ENCODE measurements at places on chromosomes 13 and 19. TPM values are rescaled to one million over a fixed set of nuclear protein-coding genes. Genes with fewer than 3 reads are reported as not detected.

The ATXN8OS gene
- not detected for total RNA-seq

The ZNF610 gene
- total RNA-seq = 2.2 TPM

- H3K36me3 ChIP-seq = no peaks in the 10 kb centered on the region
- no peak overlapping the region for H3K27ac ChIP-seq
- DNase-seq = no peak
- H3K4me1 ChIP-seq = no peaks in the 10 kb centered on the region
- no peak overlapping the region for H3K4me3 ChIP-seq
These were observed 11.1 kb upstream of the ATP12A start for GRCh38 chr13:24668955-24669582.

- H3K4me3 ChIP-seq = no peak overlapping the region
- H3K27ac ChIP-seq = no peak overlapping the region
- no peaks in the 10 kb centered on the region for H3K36me3 ChIP-seq
These were observed 194.4 kb upstream of the GPR12 start for GRCh38 chr13:26954976-26955375.

GRCh38 chr13:26022538-26023292, 29.1 kb downstream of the SHISA2 start:
- no peaks in the 10 kb centered on the region for H3K27me3 ChIP-seq
- H3K27ac ChIP-seq = no peak overlapping the region
- no peak overlapping the region for H3K4me3 ChIP-seq
- peak; percentile 84 for DNase-seq
- H3K36me3 ChIP-seq = no peaks in the 10 kb centered on the region
- H3K4me1 ChIP-seq = no peaks in the 10 kb centered on the region

GRCh38 chr19:33241530-33242101, 16.0 kb upstream of the SLC7A10 start:
- no peak overlapping the region for H3K27ac ChIP-seq
- no peak overlapping the region for H3K4me3 ChIP-seq
- H3K36me3 ChIP-seq = no peaks in the 10 kb centered on the region
- DNase-seq = peak; percentile 46
- H3K27me3 ChIP-seq = no peaks in the 10 kb centered on the region
- no peaks in the 10 kb centered on the region for H3K4me1 ChIP-seq

GRCh38 chr19:2808129-2808941, 11.3 kb upstream of the ZNF554 start:
- H3K36me3 ChIP-seq = no peaks in the 10 kb centered on the region
- no peaks in the 10 kb centered on the region for H3K27me3 ChIP-seq
- H3K4me3 ChIP-seq = no peak overlapping the region
- no peak for DNase-seq
- H3K4me1 ChIP-seq = no peaks in the 10 kb centered on the region

- no peak overlapping the region for H3K4me3 ChIP-seq
- DNase-seq = no peak
- no peaks in the 10 kb centered on the region for H3K36me3 ChIP-seq
- H3K4me1 ChIP-seq = no peaks in the 10 kb centered on the region
- no peak overlapping the region for H3K27ac ChIP-seq
These were observed 80.3 kb downstream of the UFM1 start for GRCh38 chr13:38429916-38430315.

- H3K27ac ChIP-seq = no peak overlapping the region
- H3K27me3 ChIP-seq = no peaks in the 10 kb centered on the region
- H3K4me3 ChIP-seq = no peak overlapping the region
- no peak for DNase-seq
- H3K36me3 ChIP-seq = no peaks in the 10 kb centered on the region
These were observed 3.4 kb downstream of the C3 start for GRCh38 chr19:6717036-6717435.

The RAB20 gene
- total RNA-seq = 18.8 TPM

The LAIR1 gene
- total RNA-seq = 27.4 TPM

Data from aorta (tissue), 5 donors.